ENCODE measurements at places on chromosomes 7 and 10. TPM values are rescaled to one million over a fixed set of nuclear protein-coding genes. Genes with fewer than 3 reads are reported as not detected.

BEND7 gene
- 24.6 TPM for total RNA-seq

- no peak for DNase-seq
These were observed 111.4 kb upstream of the NANOS1 start for GRCh38 chr10:118918116-118918515.

- DNase-seq, result no peak
These were observed 54.8 kb downstream of the MINDY3 start for GRCh38 chr10:15805395-15806058.

DNA sequence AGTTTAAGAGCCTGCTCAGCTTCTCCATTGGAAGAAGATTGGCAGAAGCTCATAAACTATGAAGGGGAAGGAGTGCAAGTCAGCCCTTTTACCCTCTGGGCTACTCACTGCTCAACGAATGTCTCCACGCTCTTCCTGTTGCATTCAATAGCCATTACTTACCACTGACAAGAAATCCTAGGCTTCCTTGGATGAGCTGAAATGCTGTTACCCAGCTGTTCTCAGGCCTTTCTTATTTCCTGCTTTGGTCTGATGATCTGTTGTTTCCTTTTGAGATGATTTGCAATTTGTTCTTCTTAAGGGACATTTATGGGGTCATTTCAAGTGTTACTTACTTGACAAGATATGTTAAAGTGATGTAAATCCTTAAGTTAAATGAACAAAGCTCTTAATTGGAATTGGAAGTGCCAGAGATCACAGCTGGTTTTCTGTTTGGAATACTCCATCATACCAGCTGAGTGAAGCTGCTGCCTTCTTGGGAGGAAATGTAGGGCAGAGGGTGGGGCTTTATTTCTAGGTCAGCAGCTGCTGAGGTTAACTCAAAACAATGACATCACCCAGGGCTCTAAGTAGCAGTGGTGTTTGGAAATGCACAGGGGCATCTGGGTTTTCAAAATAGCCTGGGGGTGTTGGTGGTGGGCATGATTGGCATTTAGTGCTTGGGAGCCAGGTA, 170.0 kb downstream of the PRKCQ start:
- no peak for DNase-seq

GRCh38 chr7:134669388-134669787, 22.7 kb downstream of the BPGM start:
- no peak for DNase-seq

GRCh38 chr7:140624392-140625191, 16.0 kb downstream of the DENND2A start:
- DNase-seq, result peak; percentile 17

DNA sequence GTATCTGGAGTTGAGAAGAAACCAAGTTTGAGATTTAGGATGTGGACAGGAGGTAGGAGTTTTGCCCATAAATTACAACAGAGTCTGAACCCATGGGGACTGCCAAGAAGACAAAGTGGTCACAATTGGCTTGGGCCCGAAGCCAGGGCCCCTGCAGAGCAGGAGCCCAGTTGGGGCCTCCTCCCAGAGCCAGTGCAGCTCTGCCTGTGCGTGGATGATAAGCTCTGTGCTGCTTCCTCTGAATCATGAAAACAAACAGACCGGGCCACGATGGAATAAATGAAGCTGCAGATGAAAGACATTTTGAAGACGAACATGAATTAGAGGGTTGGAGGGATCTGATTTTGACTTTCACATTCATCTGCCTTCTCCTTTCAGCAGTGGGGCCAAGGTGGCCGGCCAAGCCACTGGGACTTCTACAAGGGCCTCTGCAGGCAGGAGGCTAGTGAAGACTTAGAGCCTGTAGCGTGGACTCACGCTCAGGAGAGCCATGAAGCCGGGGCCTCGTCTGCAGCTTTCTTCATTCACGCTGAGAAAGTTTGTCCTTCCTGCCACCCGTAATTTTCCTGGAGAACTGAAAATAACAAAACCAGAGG, 156.8 kb upstream of the LYZL1 start:
- DNase-seq, result no peak

GRCh38 chr10:70786799-70787415, 1.7 kb upstream of the TBATA start:
- no peak for DNase-seq

- DNase-seq, result no peak
These were observed 101.0 kb downstream of the SMURF1 start for GRCh38 chr7:99042957-99043356.

DNA sequence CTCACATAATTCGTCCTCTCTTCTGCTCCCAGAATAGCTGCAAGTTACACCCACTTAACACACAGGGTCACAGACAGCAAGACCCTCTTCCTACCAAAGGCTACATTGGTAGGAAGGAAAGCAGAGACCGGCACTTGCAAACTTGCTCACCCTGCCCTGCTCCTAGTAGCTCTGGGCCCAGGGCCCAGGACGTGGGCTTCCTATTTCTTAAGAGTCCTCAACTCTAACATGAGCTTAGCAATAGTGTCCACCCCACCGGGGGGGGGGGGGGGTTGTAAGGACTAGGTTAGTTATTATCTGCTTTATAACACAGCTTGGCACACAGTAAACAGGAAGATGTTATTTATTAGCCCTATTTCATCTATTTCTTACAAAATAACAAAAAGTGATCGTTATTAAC, 106.6 kb downstream of the GRB10 start:
- no peak for DNase-seq
